ENCODE measurements at places on chromosomes 12 and 14.
A peak's percentile ranks its signal among the peaks of the same experiment; 100 is the strongest.

GRCh38 chr12:29781705-29782266, 2.0 kb downstream of the TMTC1 start:
- DNase-seq: no peak

GRCh38 chr14:33542338-33543287, 408.3 kb downstream of the EGLN3 start:
- no peak for DNase-seq

DNA sequence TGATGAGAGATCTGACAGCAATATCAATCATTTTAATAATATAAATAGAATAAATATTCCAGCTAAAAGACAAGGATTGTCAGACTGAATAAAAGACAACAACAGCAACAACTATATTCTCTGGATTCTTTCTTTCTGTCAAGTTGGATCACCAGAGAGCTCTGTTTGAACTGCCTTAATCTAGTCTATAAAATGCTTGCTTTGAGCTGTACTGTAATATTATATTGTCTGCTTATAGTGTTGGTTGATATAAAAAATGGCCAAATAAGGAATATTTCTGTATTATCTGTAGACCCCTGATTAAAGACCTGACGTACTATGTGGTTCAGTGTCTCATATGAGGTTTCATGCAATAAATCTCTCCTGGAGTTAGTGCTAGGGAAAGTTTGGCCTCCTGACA, 46.3 kb upstream of the CSRP2 start:
- DNase-seq: no peak

DNA sequence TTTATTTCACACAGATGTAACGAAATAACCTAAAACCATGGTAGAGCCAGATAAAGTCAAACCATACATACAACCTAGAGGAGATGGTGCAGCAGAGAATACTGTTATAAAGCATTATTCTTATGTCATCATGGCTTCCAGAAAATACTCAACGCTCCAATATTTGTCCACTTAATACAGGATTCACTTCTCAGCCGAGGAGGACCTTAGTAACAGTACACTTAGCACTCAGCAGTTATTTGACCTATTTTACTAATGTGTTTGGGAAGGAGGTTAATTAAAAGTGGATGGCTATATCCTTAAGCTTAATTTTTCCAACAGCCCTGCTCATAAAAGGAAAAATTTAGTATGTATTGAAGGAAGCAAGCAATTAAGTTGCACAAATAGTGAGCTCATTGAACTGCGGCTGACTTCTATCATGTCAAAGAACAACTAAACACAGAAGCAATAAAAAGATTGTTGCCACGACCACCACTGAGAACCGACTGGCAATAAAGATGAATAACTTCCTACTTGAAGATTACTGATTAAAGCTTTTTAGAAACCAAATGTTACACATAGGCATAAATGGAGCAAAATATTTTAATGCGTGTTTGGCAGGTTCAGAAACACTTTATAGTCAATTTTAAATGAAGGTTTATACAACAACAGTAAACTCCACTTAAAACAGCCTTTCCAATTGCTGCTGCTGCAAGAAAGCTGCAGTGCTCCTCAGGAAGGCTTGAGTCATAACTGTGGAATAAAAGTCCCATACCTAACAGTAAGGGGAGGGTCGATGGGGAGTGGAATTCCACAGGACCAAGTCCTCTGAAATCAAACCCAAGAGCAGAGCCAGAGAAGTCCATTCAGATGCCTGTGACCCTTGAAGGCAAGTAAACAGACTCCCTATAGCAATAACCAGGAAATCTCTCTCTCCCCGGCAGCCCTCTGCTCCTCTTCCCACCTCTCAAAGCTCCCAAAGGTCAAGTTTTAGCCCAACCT, 218.9 kb upstream of the CDKN3 start:
- DNase-seq: no peak

- no peak for DNase-seq
Measured at GRCh38 chr12:107461222-107461975, 224.2 kb upstream of the PWP1 start.

- no peak for DNase-seq
Measured at GRCh38 chr12:25372002-25372401, 121.3 kb upstream of the KRAS start.

DNA sequence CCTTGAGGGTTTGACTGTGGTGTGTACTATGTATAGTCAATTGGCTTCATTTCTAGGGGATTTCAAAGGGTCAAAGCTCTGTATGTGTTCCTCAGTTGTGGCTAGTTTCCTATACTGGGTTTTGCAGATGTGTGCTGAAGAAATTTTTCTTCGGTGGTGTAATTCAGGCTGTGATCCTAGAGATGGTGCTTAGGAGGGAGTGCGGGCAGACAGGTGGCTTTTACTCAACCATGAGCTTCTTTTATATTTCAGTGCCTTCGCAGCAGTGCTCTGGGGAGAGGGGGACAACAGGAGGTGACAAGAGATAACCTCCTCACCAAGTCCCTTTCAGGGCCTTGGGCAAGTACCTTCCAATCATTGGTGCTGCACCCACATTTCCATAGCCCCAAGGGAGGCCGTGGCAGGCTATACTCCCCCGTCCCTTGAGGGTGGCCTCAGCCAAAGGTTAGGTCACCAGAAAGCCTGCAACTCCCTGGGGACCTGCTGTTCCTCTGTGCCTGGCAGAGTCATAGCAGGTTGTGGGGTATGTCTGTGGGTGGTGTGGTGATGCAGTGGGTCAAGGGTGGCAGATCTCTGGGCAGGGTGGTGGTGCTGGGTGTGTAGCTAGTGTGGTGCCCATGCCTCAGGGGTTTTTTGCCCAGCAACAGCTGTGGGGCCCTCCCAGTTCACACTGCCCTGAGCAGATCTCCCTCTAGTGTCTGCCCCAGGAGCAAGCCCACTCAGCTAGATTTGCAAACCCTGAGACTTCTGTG, 37.0 kb upstream of the TMX1 start:
- DNase-seq: peak; percentile 18

DNA sequence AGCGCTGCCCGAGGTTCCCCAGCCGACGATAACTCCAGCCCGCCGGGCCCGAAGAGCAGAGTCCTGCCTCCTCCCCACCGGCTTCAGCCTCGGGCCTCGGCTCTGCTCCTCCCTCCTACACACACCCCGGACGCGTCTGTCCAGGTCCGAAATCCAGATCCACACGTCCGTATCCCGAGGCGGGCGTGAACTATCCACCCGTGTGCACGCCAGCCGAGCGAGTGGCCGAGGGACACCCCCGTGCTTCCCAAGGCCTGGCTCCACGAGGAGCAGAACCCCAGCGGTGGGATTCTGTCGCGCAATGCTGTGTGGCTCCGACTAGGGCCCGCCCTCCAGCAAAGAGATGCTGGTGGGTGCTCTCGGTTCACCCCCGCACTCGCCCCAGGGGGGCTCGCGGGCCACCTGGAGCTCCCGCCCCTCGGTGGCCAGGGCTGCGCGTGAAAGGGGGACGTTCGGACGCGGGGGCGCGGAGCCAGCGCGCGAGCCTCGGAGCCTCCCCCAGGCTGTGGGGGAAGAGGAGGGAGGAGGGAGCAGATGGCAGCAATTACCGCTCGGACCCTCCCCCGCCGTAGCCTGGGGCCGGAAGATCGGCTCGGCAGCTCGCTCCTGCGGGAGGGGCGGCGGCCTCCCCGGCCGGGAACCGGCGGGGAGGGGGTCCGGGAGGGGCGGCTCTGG, 18.9 kb upstream of the ANKRD33 start:
- DNase-seq: no peak

GRCh38 chr14:34328178-34328577, 133.9 kb downstream of the SPTSSA start:
- DNase-seq: no peak

- no peak for DNase-seq
Measured at GRCh38 chr12:78566456-78566855, 298.1 kb upstream of the SYT1 start.

Measured in activated naive CD8-positive, alpha-beta T cell treated with anti-CD3 and anti-CD28 coated beads, Interleukin-2, amount 50 U/mL, for 24 hours (primary cell).